Right kidney (tissue), 9 donors: ENCODE measurements at places on chromosomes 11 and 22.

GRCh38 chr11:2175659-2176058, 4.0 kb upstream of the TH start:
- no peak for DNase-seq

DNA sequence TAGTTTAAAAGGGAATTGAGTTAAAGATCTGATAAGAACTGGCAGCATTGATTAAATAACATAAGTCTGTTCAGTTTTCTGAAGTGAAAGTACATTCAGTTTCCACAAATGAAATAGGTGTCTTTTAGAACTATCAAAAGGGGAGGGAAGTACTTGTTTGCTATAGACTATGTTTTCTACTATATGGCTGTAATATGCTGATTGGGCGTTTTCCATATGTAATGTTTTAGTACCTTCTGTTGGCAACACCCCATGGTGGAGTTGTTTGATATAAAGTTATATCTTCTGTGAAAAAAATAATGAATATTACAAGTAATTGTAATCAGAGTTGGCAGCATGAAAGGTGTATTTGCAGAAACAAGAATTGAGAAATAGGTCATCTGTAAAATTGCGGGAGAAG, 237.6 kb downstream of the JRKL start:
- no peak for DNase-seq

- DNase-seq = peak; percentile 39
Observed at GRCh38 chr11:36123336-36124101, 165.7 kb downstream of the COMMD9 start.

DNA sequence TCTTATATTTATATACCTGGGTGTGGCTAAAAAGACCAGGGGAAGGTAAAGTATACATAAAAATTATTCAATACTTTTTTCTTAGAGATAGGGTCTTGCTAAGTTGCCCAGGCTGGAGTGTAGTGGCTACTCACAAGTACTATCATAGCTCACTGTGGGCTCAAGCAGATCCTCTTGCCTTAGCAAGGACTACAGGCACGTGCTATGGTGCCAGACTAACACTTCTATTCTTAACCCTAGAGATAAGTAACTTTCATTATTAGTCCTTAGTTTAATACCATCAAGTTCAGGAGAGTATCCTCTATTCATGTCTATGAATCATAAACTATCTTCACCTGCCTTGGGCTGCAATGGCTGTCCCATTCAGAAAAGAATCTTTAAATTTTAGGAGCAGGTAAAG, 11.9 kb downstream of the FCHSD2 start:
- no peak for DNase-seq

- DNase-seq = no peak
Observed at GRCh38 chr22:32336771-32337424, 20.8 kb upstream of the RFPL3 start.

DNA sequence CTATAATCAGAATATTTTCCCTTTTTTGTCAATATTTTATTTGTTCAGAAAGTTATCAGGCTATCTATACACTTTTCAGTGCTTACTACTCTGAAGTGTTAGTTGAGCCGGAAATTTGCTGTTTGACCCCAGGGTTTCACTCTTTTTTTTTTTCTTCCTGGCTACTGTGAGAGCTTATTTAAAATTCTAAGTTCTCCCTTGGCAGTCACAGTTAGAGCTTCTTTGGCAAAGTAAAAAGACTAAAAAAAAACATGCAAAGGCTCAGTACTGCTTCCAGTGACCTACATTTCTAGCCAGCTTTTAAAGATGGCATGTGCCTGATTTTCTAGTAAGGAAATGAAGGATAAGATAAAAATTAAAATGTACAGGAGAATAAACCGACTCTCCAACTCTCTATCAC, 48.4 kb downstream of the ELP4 start:
- DNase-seq = no peak

- DNase-seq = no peak
Observed at GRCh38 chr22:48588151-48588877, 1239.4 kb downstream of the BRD1 start.

GRCh38 chr11:111413849-111414248, 34.8 kb upstream of the POU2AF1 start:
- no peak for DNase-seq
